ENCODE measurements at places on chromosomes 11 and 22. TPM values are rescaled to one million over a fixed set of nuclear protein-coding genes. Genes with fewer than 3 reads are reported as not detected.

DNA sequence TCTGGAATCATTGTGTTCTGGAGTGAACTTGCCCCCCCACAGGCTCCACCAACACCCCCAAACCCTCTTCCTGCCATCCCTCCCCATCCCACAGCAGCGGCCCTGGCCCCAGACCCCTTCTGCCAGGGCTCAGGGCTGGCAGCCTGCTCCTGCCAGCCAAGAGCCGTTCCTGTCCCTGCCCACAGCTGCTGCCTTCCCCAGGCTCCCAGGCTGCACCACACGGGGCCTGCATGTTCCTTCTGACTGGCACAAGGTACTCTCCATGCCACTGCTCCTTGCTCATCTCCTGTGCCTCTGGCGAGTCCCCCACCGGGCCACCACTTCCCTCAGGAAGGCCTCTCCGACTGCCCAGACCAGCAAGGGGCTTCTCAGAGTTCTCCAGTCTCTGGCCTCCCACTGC lies 4.9 kb downstream of the GP1BB start:
- no peaks in the 10 kb centered on the region for H3K36me3 ChIP-seq
- no peak overlapping the region for H3K27ac ChIP-seq
- H3K4me1 ChIP-seq, result peaks cover 10% of the 10 kb centered on the region
- no peak overlapping the region for H3K4me3 ChIP-seq

TSPAN32 gene
- 5.0 TPM for total RNA-seq

SCGB1D2 gene
- not detected for total RNA-seq

TMEM191C gene
- total RNA-seq, result not detected

TRIM6 gene
- total RNA-seq, result 2.6 TPM
